NAMALWA (cell line): ENCODE measurements at places on chromosomes 4 and X.
A peak's percentile ranks its signal among the peaks of the same experiment; 100 is the strongest.

GRCh38 chr4:102334624-102335023, 10.7 kb downstream of the SLC39A8 start:
- DNase-seq = no peak

GRCh38 chr4:7218686-7219085, 26.3 kb downstream of the SORCS2 start:
- DNase-seq = no peak

DNA sequence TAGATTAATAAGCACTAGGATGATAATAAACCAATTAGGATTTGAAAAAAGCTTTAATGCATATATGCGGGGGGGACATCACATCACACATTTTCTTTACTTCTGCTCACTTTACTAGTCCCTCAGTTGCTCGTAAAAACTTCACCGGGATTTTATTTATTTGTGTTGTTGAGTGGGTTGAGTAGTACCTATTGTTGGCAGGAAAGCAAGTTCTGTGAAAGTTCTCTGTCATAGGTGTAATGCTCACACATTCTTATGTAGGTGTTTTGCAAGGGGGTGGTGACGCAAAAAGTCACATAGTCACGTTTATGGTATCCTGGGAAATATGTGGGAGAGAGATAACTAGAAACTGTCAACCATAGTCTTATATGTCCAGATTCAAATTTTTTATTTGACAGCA, 65.3 kb downstream of the PDLIM5 start:
- no peak for DNase-seq

DNA sequence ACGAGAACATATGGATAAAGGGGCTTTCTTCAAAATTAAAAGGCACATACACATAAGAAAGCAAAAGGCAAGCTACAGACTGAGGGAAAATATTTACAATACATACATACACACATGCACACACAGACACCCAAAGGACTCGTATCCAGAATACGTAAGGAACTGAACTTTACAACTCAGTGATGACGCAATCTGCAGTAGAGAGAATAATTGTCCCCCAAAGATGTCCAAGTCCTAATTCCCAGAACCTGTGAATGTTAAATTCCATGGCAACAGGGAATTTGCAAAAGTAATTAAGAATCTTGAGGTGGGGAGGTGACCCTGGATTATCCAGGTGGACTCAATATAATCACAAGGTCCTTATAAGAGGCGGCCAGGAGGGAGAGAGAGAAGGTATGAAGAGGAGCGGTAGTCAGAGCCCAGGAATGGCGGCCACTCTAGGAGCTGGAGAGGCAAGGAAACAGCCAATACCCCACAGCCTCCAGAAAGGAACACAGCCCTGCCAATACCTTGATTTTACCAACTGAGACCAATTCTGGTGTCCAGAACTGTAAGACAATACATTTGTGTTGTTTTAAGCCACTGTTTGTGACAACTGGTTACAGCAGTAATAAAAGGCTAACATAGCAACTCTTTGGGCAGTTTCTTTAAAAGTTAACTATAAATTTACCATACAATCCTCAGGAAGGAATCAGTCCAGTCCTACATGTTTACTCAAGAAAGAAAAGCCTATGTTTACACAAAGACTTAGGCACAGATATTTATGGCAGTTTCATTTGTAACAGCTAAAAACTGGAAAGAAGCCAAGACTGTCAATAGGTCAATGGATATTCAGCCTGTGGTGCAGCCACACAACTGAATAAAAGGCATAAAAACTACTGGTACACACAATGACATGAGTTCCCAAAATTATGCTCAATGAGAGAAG, 27.3 kb upstream of the STS start:
- DNase-seq = peak; percentile 21

DNA sequence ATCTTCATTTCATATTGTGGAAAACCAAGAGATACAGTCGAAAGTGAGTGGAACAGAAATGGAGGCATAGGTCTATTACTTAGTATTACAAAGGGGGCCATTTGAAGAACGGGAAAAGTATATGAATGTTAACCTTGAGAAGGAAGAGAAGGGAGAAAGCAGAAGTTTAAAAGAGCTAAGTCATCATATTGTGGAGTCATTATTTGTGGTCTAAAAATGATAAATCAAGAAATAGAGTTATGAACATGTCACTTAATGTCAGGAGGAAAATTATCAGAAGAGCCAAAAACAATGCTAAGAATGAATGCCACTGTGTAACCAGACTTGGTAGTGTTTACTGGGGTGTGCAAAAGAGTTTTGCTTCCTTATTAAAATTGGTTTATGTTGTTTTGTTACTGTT, 589.5 kb upstream of the LCORL start:
- no peak for DNase-seq

- no peak for DNase-seq
Measured at GRCh38 chr4:184768296-184768695, 34.4 kb upstream of the CENPU start.

GRCh38 chr4:26813698-26814097, 46.9 kb upstream of the STIM2 start:
- no peak for DNase-seq

- peak; percentile 62 for DNase-seq
Measured at GRCh38 chr4:118968005-118968404, 79.4 kb downstream of the SYNPO2 start.

GRCh38 chr4:8163026-8163425, 4.4 kb upstream of the ABLIM2 start:
- no peak for DNase-seq

DNA sequence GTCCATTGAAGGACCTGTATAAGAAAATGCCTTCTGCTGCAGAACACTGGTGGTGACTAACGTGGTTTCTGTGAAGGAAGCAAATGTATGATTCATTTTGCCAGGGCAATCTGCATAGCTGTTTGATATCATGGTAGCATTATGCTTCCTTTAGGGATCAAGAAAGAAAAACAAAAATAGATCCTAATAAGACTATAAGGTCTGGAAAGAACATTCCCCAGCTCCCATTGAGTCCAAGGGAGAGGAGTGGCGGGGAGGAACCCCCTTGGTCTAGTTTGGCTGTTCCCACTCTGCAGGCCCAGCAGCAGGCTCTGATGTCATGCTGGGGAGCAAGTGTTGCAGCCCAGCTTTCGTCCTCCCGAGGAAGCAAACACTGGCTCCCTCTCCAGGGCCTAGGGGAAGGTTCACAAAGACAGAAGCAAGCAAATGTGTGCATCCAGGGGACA, 154.5 kb upstream of the GALNT7 start:
- no peak for DNase-seq

DNA sequence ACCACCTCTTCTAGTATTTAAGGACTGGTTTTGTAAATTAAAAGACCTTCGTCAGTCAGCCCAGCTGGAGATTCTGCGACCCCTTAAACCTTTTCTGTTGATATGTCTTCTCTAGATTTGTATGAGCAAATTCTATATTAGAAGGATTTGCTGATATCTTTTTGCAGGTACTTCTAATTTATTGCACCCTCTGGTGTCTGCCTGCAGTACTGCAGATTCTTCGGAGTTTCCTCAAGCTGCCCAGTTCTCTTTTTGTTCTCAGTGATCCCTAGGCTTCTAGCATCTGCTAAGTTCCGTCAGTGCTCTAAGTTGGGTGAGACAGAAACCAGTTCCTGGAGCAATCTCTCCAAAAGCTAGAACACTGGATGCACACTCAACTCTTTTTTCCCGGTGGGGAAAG, 545.2 kb downstream of the C4orf33 start:
- DNase-seq = peak; percentile 73

DNA sequence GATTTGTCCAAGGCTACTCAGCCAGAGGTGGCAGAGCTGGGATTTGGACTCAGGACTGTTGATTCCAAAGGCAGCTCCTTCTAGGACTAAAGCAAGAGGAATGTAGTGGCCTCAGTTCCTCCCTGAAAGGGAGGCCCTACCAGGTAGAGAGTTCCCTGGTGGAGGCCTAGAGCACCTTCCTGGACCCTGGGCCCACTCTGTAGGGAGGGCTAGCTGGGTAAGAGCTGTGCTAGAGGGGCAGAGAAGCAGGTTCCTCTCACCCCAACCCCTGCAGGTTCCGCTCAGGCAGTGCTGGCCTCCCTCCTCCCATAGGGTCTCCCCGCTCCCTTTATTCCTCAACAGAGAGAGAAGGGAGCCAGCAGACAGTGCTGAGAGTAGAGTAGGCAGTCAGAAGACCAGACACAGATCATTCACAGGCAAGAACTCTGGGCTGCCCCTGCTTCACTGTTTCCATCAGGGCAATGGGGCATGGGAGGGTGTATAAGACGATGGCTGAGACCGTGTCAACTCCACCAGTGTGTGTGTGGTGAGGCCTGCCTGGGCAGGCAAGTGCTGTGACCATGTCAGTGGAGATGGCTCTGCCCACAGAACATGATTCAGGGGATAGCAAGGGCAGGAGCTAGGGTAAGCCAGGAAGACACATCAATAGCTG, 12.4 kb upstream of the PJA1 start:
- DNase-seq = no peak

GRCh38 chr4:854356-854755, 28.4 kb upstream of the CPLX1 start:
- no peak for DNase-seq

DNA sequence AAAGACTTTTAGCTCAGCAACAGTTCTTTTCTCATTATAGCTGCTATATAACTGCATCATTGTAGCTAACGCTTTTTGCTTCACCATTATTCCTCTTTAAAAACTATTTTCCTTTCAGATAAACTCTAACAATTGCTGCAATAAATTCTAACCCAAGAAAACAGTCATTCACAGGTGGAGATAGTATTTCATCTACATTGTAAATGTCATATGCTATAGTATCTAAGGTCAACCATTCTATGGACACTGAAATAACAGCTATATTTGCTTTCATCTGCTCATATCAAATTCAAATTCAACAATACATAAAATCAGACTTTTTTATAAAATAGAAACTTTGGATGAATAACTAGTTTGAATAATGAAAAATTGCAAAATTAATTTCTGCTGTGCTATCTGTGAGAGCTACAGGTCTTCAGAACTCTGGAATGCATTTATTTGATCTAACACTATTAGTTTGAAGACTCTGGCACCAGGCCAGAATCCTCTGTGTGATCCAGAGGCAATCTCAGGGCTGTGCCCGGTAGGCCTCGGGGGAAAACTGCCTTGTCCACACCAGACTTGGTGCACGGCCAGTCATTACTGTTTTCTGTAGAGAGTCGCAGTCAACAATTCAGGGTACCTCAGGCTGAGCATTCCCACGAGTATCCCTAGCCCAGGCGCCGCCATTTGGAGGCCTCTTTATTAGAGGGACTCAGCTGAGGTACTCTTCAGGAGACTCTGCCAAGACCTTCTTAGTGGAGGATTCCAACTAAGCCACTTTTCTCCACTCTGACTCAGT, 332.4 kb downstream of the SLC7A11 start:
- no peak for DNase-seq

DNA sequence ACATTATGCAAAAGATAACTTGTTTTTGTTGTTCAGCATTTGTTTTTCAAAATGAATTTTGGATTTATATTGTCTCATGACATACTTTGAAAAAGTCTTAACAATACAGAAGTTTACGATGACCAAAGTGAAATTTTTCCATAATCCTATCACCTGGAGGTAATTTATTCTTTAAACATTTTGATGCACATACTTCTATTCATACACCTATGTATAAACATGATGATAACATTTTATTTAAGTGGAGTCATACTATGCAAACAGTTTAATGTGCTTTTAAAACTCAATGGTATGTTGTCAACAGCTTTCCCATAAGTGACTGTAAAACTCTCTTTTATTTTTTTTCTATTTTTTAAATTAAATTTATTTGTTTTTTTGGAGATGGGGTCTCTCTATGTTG, 65.0 kb downstream of the STAG2 start:
- DNase-seq = no peak

- DNase-seq = no peak
Measured at GRCh38 chr4:110869114-110869513, 246.2 kb upstream of the PITX2 start.

DNA sequence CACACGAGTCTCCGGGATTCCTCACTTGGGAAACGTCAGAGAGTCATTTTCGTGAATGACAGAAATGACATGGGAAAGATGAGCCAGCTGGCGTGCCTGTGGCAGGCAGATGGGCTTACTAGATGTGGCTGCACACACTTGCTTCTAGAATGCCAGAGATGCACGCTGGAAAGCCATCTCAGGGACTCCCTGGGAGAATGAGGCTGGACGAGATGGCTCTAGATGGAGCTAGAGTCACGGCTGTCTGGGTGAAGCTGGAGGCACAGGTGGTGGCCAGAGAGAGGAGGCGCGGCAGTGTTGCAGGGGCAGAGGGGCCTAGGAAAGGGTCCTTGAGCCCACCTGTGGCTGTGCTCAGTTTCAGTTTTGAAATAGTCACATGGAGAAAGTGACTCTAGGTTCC, 26.0 kb downstream of the TKTL1 start:
- peak; percentile 7 for DNase-seq

DNA sequence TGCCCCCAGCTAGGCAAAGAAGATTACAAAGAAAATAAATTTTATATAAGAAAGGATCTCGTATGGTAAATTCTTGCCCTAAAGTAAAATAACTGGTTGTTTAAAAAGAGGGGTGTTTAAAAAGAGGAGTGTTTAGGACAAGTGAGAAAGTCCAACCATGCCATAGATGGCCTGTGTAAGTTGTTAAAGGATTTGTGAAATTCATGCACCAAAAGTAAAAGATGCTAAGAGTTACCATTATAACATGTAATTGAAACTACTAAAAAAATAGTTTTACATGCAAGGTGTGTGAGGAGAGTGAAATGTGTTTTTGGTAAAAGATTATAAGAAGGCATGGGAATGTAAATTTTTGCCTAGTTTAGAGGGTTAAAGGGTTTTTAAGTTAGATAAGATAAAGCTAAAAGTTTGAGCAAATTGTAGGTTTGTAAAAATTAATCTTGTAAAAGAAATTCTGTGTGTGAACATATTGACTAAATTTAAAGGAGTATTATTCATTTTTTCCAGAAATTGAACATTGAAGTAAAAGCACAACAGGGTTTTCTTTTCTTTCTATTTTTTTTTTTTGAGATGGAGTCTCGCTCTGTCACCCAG, 20.1 kb downstream of the HTT-AS start:
- DNase-seq = no peak

DNA sequence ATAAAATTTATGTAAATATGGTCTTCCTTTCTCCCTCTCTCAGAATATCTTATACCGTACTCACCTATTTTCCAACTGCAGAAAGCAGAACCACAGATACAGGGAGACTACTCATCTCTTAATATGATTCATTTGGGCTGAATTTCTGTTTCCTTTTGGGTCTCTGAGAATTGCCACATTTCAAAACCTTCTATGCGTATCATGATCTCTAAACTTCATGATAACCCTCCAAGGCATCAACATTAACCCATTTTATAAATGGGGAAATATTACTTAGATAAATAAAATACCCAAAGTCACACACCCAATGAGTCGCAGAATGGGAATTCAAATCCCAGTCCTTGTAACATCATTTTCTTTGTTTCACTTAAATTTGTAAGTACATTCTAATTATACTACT, 16.6 kb upstream of the PRDM8 start:
- DNase-seq = no peak

GRCh38 chr4:181030961-181031360, 1212.2 kb upstream of the TENM3 start:
- DNase-seq = no peak

GRCh38 chr4:173834151-173834550, 304.1 kb upstream of the HAND2 start:
- peak; percentile 30 for DNase-seq

GRCh38 chrX:110759785-110760184, 35.8 kb downstream of the CHRDL1 start:
- no peak for DNase-seq
